Activated CD4-positive, alpha-beta T cell treated with anti-CD3 and anti-CD28 coated beads, Interleukin-2, amount 50 U/mL, for 16 hours (primary cell): ENCODE measurements at places on chromosomes 5 and 9.

DNA sequence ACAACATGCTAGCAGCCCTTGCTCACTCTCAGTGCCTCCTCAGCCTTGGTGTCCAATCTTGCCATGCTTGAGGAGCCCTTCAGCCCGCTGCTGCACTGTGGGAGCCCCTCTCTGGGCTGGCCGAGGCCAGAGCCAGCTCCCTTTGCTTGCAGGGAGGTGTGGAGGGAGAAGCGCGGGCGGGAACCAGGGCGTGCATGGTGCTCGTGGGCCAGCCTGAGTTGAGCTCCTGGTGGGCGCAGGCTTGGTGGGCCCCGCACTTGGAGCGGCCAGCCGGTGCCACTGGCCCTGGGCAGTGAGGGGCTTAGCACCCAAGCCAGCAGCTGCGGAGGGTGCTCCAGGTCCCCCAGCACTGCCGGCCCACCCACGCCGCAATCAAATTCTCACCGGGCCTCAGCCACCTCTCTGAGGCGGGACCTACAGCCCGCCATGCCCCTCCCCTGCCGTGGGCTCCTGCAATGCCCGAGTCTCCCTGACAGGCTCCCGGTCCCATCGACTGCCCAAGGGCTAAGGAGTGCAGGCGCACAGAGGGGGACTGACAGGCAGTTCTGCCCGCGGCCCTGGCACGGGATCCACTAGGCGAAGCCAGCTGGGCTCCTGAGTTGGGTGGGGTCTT lies 333.5 kb downstream of the KCNN2 start:
- DNase-seq = no peak

GRCh38 chr5:60638300-60638699 lies 61.7 kb downstream of the DEPDC1B start:
- DNase-seq = no peak

DNA sequence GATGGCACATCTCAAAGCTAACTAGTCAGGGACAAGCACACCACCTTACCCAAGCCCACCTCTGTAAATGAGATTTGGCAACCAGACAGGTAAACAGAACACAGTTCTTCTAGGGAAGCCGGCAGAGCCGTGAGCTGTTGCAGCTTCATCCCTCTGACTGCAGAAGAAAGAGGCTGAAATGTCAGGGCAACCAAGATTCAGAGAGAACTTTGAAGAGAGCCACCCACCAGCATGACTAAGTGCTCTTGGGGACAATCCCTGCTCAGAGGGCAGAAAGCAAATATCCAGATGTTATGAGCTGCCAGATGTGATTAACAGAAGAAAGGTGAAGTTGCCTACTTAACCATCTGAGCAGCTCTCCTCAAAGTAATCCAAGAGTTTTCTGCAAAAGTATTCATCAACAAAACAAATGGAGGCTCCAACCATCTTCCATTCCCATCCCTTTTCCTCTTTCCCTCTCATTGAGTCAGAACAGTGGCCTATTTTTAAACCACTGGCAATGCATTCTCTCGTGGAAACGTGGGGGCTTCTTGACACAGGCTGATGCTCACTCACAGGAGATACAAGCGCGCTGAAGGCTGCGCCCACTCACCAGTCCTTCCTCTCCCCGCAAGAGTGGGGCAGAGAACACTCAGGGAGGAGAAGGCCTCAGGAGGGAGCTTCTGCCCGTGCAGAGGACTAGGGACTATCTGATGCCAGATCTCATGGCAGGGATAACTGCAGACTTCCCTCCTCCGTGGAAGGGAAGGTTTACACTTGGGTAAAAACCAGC lies 57.1 kb downstream of the SLIT3 start:
- DNase-seq = no peak

GRCh38 chr5:117414926-117415325 lies 840.3 kb upstream of the SEMA6A start:
- no peak for DNase-seq

DNA sequence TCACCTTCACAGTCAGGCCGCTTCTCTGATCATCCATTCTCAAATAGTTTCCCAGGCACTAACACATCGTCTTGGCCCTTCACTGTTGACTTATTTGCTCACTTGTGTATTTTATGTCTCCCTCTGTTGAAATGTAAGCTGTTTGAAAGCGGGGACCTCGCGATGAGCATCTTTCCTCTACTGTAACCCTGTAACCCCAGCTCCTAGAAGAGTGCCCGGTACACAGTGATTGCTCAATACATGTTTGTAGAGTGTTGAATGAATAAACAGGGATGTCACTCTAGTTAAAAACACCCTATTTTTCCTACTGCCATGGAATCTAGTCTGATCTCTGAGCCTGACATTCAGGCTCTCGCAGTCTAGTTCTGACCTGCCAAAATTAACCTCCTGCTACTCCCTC lies 150.8 kb downstream of the TTLL11 start:
- DNase-seq = no peak

- no peak for DNase-seq
Measured at GRCh38 chr5:126410623-126411022, 12.6 kb upstream of the GRAMD2B start.

GRCh38 chr9:37511016-37512010 lies 25.6 kb downstream of the POLR1E start:
- DNase-seq = no peak

GRCh38 chr5:136115183-136115865 lies 17.3 kb upstream of the SMAD5 start:
- peak; percentile 26 for DNase-seq

DNA sequence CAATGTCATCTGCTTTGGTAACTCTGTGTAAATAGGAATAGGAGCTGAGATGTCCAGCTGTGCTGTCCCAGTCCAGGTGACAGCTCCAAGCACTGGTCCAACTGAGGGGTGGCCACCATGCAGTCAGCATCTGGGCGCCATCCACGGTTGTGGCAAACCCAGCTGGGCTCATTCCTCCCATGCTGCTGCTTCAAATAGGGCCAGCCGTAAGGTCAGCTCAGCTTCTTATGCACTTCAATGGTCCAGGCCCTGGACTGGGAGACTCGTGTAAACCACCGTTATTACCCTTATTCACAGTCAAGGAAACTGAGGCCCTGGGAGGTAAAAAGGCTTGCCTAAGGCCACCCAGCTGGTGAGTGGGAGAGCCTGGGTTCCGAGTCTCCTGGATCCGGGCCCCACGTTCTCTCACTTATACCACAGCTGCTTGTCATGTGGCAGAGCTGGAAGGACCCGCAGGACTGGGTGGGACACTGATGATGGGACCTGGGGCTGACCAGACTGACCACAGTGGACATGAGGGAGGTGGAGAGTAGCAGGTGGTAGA lies 38.7 kb upstream of the ANGPTL2 start:
- DNase-seq = no peak

- peak; percentile 85 for DNase-seq
Measured at GRCh38 chr9:88418715-88419540, 30.7 kb downstream of the SPIN1 start.

DNA sequence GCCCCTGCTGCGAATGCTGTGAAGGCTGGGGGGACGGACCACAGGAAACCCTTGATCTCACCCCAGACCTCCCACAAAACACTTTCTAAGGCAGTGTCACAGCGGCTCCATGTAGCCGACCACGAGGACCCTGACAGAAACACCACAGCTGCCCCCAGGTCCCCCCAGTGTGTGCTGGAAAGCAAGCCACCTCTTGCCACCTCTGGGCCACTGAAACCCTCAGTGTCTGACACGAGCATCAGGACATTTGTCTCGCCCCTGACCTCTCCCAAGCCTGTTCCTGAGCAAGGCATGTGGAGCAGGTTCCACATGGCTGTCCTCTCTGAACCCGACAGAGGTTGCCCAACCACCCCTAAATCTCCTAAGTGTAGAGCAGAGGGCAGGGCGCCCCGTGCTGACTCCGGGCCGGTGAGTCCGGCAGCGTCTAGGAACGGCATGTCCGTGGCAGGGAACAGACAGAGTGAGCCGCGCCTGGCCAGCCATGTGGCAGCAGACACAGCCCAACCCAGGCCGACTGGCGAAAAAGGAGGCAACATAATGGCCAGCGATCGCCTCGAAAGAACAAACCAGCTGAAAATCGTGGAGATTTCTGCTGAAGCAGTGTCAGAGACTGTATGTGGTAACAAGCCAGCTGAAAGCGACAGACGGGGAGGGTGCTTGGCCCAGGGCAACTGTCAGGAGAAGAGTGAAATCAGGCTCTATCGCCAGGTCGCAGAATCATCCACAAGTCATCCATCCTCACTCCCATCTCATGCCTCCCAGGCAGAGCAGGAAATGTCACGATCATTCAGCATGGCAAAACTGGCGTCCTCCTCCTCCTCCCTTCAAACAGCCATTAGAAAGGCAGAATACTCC lies 84.7 kb downstream of the GOLPH3 start:
- DNase-seq = no peak

DNA sequence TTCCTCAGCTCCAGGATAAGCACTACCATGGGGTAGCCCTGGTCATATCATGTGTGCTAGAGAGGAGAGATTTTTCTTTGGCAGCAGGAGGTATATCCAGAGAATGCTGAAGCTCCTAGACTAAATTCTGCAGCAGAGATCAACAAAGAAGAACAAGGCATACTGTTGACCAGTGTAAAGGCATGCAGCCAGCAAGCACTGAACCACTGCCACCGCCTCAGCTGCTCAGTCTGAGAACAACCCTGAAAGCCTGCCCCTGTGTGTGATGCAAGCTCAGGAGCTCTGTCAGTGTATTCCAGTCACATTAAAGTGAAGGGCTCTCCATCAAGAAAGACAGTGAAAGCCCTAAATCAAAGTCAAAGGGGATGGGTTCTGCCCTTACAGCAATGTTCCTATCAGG lies 439.5 kb upstream of the CD180 start:
- no peak for DNase-seq

- DNase-seq = no peak
Measured at GRCh38 chr5:96322217-96322616, 110.8 kb downstream of the PCSK1 start.

DNA sequence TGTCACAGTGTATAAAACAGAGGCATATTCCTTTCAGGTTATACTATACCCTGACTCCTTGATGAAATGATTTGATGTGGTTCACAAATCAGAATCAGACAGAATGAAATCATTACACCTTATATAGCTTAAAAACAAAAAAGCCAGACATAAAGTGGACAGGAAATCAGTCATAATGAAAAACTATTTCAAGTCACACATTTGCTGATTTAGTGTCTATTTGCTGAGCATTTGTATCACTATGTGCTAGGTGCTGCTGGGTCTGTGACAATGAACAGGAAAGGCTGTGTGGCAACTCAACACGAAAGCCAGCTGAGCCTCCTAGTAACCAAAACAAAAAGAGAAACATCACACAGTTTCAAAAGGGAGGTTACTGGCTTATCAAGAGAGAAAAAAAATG lies 194.0 kb downstream of the EFNA5 start:
- DNase-seq = peak; percentile 87

DNA sequence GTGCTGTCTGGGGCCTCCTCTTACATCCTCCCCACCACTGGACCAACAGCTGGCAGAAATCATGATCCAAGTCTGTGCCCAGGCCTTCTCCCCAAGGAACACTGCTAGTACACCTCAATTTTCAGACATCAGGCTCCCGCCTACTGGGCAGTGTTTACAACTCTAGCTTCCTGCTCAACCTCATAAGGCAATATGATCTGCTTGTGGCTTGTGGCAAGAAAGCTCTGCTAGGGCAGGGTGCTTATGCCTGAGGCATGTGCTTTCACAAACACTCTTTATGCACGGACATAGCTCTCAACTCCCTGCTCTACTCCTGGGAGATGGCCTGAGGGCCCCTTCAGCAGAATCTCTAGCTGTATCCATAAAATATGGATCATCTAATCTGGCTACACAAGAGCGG lies 32.5 kb downstream of the SH3TC2 start:
- DNase-seq = no peak
